NCI-H1930 (cell line): ENCODE measurements at places on chromosomes 2 and 18.

DNA sequence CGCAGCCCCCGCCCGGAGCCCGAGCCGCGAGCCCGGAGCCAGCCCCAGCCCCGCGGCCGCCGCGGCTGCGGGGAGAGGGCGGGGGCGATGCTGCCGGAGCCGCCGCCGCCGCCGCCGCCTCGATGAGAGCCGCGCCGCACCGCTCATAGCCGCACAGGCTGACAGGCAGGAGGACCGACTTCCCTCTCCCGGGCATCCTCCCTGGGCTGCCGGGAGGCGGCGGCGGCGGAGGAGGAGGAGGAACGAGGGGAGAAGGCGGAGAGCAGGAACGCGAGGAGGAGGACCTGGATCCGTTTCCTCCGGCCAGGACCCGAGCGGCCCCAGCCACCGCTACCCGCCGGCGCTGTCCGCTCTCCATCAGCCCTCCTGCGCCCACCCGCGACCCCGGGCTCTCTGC, 370 bp downstream of the KLHL29 start:
- DNase-seq: no peak

DNA sequence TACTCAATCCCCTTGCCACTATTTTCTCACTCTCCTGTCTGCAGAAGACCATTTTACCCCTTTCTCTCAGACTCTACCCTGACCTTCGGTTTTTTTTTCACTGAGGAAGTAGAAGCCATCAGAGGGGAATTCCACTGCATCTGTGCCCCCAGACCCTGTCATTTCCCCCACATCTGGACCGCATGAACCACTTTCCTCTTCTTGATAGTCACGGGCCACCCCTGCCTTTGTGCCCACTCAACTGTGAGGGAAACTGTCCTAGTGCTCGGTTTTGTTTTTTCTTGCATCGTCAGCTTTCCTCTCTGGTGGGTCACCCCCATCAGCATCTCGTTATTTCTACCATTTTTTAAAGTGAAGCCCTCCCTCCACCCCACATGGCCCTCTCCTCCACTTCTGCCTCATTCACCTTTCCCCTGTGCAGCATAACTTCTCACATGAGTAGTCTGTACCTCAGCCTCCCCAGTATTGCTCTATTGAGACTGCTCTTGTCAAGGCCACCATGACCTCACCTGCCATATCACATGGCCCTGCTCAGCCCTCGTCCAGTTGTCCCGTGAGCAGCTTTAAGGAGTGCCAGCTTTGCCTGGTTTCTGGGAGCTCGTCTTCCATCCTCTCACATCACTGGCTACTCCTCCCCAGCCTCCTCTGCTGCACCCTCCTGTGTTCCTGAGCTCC, 32.4 kb downstream of the TMEM87B start:
- no peak for DNase-seq

- DNase-seq: peak; percentile 93
Observed at GRCh38 chr2:170276925-170277629, 99.1 kb downstream of the MYO3B start.

DNA sequence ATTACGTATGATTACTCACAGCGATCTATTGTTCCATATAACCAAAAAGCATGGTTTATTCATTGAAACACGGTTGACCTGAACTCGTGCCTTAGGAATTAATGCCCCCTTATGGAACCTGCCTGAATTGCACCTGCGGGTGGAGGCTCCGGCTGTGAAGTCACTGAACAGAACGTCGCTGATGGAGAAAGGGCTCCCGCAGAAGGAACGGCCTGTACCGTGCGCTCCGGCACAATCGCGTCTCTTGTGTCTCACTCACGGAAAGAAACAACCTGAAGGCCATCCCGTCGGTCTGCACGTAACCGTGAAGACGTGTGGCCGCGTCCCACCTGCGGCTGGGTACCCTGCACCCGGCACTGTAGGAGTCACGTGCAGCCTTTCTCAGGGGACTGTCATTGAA, 133.1 kb downstream of the NFATC1 start:
- DNase-seq: no peak

GRCh38 chr18:3579701-3580100, 129.7 kb downstream of the TGIF1 start:
- no peak for DNase-seq

DNA sequence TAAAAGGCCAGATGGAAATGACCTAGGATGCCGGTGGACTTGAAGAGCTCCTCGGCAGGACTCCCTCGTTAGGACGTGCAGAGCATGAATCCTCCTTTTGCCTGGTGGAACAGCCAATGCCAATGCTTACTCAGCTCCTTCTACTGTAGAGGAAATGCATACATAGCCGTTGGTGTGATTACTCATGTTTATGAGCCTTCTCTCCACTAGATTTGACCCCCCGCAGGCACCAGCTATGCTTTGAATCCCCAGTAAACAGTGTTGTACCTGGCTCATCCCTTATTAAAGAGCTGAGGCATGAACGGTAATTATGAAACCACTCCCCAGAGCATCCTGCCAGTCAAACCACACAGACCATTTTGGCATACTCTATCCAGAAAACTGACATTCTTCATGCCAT, 172.8 kb downstream of the ANTXR1 start:
- no peak for DNase-seq
